ENCODE measurements at places on chromosomes 7 and 10. TPM values are rescaled to one million over a fixed set of nuclear protein-coding genes. Genes with fewer than 3 reads are reported as not detected.

Gene AKR1E2
- total RNA-seq = 3.9 TPM

Gene COL17A1
- not detected for total RNA-seq

Gene ADAMTS14
- total RNA-seq = not detected

Gene MCM10
- 74.2 TPM for total RNA-seq

Gene LRGUK
- 0.07 TPM for total RNA-seq

Gene ZNF804B
- not detected for total RNA-seq

Gene TMEM225B
- 0.87 TPM for total RNA-seq

Gene HTR7
- total RNA-seq = not detected

Gene ANKIB1
- 39.9 TPM for total RNA-seq

Gene MLXIPL
- not detected for total RNA-seq
